ENCODE measurements at places on chromosomes 7 and 10.

GRCh38 chr10:98367604-98368451, 47.2 kb downstream of the PYROXD2 start:
- DNase-seq = no peak

- DNase-seq = no peak
Measured at GRCh38 chr10:132883391-132883881, 58.9 kb downstream of the CFAP46 start.

DNA sequence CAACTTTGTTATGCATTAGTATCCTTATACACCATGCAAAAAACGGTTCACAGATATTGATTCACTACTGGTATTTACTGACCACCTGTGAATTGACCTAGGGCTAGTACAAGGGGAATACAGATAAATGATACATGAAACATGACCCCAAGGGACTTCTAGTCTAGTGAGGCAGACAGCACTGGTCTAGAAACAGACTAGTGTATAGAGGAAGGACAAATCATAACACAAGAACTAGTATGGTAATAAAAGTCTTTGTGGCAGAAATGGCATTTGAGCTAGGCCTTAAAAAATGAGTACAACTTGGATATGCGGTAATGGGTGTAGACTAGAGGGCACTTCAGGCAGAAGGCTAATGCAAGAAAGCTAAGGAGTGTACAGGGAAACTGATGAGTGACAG, 86.6 kb downstream of the SLC25A13 start:
- DNase-seq = no peak

DNA sequence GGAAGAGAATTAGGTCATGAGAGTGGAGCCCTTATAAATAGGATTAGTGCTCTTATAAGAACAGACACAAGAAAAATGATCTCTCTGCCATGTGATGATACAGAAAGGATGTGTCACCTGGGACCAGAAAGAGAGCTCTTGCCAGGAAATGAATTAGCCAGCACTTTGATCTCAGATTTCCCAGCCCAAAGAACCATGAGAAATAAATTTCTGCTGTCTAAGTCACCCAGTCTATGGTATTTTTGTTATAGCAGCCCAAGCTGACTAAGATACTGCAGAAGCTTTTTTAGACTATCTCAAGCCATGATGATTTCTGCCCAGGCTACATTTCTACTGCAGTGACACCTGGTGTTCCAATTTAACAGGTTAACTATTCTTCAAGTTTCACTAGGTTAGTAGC, 84.8 kb downstream of the RSU1 start:
- no peak for DNase-seq

DNA sequence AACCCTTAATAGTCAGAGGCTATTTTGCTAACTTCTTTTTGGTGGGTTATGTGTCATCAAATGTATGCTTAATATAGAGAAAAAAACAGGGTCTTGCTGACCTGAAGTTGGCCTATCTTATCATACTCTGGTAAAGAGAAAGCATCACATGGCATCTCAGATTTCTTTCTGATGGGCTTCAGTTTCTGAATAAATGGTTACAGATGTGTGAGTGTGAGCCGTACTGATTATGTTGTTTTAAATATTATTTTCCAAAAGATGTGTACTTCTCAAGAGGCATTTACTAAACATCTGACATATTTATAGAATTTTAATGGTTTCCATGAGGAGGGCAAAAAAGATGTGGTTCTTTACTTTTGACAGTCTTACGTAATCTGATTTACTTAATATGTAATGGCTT, 28.4 kb downstream of the BBS9 start:
- DNase-seq = no peak

DNA sequence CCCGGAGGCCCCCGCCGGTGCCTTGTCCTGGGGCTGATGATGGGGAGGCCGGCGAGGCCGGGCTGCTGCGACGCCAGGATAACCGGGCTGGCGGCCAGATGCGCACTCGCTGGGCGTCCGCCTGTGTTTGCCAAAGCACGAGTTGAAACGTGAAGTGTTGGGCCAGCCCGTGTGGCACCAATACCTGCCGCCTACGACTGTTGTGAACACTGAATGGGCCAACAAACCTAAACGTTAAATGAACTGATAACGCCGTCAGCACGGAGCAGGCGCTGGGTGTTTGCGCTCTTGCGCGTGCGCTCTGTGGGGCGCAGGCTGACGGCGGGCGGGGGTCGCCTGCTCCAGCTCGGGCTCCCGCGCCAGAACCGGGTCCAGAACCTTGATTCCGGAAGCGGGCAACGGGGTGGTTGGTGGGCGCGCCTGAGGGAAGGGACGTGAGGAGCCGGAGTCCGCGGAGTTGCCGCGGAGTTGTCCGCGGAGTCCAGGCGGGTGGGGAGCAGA, 658 bp downstream of the CYP2E1 start:
- DNase-seq = no peak

DNA sequence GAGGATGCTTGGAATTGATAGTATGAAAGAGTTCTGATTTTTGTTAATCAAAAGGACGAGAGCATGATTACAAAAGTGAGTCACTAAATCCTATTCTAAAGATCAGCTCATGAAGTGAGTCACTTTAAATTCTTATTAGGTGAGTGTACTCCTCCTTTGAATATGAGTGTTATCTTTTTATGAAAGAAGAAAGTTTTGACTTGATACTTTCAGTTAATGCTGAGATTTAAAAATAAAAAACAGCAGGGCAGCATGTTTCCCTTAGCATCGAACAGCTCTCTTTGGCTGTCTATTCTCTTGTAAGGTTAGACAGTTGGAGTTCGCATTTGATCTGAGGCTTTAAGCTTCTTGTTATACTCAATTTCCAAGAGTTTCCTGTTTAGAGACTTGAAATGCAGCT, 222.0 kb downstream of the TWIST1 start:
- DNase-seq = peak; percentile 50

DNA sequence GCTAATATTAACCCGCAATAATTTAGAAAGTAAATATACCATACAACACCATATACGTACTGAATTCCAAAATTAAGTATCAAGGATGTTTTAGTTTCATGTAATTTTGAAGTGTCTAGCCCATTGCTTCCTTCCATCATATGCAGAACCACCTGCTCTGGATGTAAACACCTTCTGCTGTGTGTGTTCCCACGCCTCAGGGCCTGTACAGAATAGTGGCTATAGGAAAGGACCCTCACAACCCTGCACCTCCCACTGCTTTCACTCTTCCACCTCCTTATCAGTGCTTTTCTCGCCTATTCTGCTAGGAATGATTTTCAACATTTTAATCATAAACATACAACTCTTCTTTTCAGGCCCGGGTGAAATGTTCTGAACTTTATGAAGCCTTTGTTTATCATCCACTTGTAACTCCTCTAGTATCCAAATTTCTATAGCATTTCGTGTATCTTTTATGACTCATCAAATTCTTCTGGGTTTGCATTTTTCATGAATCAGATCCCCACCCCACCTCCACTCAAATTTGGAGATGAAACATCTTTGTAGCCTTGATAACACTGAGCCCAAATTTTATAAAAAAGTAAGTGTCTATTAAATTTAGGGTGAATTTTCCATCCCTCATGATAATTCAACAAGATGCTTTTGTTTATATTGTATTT, 1106.8 kb upstream of the C7orf33 start:
- no peak for DNase-seq

DNA sequence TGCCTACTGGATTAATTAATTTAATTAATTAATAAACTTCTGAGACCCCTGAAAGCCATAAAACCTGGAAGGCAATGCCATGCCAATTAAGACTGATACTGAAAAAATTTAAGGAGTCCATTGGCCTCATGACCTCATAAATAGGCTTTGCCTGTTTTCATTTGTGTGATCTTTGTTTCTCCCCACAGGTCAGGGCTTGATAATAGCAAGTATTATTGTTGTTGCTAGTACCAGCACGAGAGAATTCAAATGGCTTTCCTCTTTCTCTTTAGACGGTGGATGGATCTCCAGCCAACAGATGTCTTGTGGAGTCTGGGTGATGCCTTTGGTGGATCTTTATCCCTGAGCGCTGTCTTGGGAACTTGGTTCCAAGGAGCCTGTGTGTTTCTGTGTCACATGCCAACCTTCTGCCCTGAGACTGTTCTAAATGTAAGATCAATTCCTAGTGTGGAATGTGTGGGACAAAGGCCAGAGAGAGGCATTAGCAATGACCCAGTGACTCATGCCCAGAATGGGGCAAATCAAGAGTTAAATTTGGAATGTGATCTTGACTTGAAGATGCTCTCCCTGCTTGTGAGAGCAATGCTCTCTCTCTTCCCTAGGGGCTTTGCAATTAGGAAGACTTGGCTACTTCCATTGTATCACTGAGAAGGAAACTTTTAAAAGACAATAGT, 17.7 kb downstream of the ACSM6 start:
- DNase-seq = no peak

DNA sequence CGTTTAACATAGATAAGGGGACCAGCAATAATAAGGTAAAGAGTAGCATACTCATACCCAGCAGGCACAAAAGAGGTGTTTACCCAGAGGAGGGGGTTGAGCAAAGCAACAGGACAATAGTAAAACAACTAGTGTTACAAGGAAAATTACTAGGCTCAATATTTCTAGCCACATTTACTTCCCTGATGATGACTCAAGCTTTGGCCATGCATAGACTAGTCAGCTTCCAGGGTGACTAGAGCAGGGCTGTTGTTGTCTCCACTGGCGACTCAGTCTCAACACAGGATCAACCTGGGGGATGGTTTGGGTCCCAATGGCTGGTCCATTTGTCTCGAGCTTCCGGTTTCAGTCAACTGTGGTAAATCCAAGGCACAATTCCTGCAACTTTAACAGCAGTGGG, 217.7 kb upstream of the KCND2 start:
- peak; percentile 77 for DNase-seq

DNA sequence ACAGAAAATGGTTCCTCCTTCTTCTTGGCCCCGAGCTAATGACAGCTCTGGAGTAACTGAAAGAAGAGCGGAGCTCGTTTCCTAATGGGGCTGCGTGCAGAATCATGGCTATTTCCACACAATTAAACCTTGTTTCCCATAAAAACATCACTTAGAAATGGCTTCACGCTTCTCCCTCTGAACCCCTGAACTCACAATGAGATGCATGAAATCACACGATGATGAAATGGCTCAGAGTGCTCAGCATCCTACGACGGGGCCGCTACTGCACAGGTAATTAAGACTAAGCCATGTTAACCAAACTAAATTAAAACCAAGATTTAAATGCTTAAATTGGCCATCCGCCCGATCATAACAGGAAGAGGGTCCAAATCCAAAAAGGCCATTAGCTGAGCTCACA, 80.0 kb upstream of the DNAAF5 start:
- DNase-seq = no peak

DNA sequence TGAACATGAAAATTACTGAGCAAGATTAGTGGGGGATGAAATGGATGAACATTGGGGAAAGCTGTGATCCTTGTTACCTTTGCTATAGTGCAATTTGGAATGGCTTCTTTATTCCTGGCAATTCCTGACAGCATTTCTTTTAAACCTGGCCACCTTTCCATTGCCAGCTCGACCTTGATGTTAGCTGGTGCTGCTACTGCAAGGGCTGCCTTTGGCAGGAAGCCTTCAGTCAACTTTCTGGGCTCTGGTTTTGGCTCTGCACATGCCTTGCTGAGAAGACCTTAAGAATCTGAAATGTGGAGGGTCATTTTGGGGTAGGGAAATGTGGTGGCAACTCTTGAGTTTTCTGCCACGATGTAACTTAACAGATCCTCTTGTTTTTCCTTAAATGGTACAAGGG, 64.7 kb downstream of the KAT6B start:
- no peak for DNase-seq

- DNase-seq = no peak
Measured at GRCh38 chr10:5652746-5653145, 13.6 kb downstream of the ASB13 start.

DNA sequence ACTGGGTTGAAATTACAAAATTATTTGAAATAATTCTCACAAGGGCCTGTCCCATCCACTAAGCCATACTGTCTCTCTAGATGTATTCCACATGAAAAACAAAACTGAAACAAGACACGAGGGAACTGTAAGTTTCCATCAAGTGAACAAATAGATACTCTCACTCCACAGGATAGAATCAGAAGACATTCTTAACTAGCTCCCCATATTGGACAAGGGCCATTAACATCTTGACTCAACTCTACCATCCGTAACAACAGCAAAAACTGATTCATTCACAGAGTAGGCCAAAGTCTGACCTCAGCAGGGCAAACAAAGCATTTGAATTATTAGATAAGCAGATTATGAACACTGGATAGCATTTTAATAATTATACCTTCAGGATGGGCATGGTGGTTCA, 29.1 kb downstream of the UBE2H start:
- peak; percentile 30 for DNase-seq

DNA sequence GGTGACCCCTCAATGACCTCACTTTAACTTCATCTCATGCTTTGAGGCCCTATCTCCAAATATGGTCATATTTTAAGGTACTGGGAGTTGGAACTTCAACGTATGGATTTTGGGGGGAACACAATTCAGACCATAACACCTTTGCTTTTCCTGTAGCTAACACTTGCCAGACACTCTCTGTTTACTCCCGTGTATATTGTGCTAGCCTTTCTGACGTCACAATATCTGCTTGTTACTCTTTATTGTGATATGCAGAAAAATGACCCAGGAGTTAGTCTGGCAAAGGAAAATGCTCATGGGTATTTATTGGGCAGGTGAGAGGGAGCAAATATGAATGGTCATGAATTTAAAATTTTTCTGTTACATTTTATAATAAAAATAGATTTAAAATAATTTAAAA, 45.7 kb upstream of the KCND2 start:
- no peak for DNase-seq

- no peak for DNase-seq
Measured at GRCh38 chr7:54712820-54713219, 46.2 kb downstream of the SEC61G start.

DNA sequence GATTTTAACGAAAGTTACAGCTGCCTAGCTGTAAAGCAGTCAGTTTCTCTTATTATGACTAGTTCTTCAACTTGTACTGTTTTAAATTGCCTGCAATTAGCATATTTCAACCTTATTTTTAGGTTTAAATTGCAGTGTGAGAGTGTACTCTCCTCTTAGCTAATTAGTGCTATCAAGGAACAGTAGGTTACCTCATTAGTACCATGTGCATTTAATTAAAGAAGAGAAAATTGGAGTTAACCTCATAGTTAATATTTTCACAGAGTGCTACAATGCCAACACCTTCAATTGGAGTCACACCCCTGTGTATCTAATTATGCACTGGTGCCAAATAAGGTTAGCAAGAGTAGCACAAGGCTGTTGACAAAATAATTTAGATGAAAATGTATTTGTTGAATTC, 154.6 kb downstream of the FOXP2 start:
- DNase-seq = no peak

GRCh38 chr7:85030893-85031292, 156.0 kb downstream of the SEMA3D start:
- peak; percentile 61 for DNase-seq

DNA sequence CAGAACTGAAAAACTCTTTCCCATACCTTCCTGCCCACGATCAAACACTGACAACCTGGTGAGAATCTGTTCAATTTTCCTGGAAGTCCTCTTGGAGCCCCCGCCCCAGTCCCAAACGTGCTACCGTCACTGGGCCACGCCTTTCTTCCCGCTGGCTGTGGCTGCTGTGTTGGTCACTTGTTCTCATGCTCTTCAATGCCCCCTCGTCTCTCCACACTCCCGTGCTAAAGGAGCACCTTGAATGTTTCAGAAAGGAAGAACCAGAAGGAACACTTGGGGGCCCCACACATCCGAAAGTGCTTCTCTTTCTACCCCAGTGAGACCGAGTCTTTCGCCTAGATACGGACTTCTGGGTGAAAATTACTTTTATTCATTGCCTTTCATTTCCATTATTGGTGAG, 215.1 kb downstream of the DIP2C start:
- no peak for DNase-seq
